Spinal cord (tissue), 10 donors: ENCODE measurements at places on chromosomes 7 and 10.
A peak's percentile ranks its signal among the peaks of the same experiment; 100 is the strongest.

DNA sequence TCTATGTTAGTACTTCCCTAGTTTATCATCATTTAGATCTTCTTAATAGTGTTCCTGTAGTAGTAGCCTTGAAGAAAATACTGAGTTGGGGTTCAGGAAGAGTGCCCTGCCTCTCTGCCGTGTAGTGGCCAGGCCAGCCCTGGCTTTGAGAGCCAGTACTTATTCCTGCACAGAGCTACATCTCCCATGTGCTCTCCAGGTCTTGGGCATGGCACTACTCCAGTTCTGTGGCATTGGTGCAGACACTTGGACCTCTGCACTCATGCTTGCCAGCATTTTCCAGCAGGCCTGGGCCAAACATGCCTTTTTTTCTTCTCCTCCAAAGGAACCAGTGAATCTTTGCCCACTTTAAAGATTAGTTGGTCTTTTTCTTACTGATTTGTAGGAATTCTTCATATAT, 5.3 kb downstream of the GNG11 start:
- DNase-seq, result no peak

DNA sequence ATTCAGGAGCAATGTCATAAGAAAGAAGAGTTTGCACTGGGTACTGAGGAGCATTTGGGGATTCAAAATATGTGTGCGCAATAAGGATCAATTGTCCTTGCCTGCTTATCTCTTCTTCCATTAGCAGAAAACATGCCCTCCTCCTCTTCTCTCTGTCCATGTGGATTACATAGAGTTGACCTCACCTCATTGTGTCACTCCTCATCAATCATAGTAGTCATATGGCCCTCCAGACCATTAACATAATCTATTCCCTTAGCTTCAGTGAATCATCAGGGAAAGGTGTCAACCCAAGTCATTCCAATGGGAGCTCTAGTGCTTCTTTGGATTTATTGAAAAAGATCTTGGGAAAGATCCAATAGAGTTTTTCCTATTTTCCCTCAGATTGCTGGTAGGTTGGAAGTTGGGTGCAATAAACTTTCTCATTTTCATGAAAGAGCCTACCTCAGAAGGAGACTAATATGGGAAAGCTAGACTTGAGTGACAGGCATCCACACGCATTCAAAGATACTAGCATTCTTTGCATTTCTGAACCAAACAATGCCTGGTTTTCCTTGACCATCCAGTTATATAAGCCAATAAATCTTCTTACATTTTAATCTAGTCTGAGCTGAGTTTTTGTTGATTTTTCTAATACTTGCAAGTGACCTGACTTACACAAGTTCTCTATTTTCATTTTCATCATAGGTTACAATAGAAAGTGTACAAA, 71.5 kb upstream of the FAM13C start:
- no peak for DNase-seq

DNA sequence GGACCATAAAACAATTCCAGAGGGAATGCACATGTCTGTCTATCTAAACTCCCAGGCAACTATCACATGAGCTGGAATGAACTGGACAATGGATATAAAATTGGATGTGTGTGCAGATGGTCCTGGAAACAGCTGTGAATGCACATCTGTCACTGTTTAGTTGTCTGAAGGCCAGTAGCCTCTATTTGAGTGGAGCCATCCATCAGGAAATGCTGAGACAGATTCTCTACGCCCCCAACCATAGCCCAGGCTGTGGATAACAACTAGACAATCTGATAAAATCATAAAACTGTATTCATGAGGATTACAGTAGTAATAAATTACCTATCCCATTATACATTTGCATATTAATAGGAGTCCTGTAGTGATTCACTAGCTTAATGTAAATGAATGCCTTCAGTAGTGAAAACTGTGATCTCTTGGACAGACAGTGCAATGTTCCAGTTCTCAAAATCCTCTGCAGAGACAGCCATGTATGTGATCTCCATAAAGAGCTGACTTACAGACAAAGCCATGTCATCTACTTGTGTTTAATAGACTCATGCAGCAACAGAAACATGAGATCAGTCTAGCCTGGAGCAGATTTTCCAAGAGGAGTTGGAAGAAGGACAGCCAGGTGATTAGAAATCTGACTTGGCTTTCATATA, 907.6 kb downstream of the KCNMA1 start:
- DNase-seq, result no peak

DNA sequence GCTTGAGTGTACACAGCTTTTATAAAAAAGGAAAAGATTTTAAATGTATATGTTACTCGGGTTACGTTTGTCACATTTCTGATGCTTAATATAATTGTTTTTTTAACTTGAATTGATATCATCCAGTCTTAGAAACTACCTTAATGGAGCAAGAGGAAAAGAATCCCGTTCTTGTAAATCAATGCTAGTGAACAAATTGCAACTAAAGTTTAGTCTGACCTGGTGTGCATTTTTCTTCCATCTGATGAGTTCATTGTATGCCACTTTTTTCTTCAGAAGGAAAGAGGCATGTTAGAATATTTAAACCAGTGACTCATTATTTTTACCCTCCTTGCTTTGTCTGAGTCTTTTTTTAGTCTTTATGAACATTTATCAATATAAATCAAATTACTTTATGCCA, 34.7 kb downstream of the NET1 start:
- no peak for DNase-seq

DNA sequence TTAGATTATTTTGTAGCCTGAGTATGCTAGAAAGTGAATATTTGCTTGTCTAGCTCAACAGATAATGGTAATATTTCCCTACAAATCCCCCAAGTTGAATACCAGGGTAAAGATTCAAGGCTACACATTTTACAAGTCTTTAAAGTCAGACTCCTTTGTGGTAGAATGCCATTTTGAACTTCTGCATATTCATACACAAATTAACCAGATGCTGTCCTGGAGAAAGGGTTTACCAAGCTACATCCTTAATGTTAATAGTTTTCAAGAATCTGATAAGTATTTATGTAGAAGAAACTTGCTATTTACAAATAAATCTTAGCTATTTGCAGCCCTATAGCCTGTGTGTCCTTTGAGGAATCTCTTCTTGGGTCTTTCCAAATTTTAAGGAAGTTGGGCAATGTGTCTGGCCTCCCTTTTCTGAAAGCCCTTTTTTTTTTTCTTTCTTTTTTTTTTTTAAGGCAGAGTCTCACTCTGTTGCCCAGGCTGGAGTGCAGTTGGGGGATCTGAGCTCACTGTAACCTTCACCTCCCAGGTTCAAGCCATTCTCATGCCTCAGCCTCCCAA, 82.6 kb downstream of the CPEB3 start:
- DNase-seq, result no peak

GRCh38 chr7:44180631-44181030, 8.6 kb downstream of the GCK start:
- DNase-seq, result no peak

DNA sequence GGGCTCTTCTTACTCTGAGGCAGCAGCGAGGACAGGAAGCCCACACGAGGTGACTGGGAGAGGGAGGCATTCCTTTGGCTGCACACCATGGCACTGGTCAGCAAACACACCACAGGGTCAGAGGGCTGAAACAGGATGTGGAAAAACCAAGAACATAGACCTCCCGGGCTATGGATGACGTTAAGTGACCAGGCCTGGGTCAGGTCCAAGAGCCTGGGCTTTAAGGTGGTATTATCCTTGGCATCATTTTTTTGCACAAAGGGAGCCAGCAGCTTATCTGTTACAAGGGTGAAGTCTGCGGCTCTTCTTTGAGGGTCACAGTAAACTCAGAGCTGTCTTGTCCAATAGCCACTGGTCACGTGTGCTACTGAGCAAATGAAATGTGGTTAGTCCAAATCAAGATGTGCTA, 7.0 kb downstream of the WDR91 start:
- DNase-seq, result no peak

DNA sequence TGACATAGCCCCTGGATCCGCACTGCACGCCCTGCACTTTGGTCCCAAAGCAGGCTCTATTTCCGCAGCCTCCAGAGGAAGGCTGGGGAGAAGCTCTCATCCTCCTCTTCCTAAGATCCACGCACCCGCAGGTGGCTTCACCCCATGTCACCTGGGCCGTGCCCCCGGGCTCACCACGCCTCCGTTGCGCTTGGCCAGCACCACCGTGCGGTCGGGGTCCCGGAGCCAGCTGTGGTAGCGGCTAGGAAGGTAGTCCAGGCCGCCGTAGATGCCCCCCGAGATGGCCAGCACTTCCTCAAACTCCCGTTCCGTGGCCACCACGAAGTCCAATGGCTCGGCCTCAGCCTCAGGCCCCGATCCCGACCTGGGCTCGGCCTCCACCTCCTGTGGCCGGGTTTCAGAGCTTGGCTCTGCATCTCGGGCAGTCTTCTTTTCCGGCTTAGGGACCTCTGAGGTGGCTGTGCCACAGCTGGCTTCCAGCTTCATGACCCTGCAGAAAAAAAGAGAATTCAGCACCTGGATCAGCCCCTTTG, 5.7 kb downstream of the NAT16 start:
- DNase-seq, result no peak

GRCh38 chr7:45917658-45918057, 3.4 kb downstream of the IGFBP3 start:
- peak; percentile 50 for DNase-seq

- DNase-seq, result no peak
Measured at GRCh38 chr10:31686599-31686998, 242.0 kb downstream of the ARHGAP12 start.

DNA sequence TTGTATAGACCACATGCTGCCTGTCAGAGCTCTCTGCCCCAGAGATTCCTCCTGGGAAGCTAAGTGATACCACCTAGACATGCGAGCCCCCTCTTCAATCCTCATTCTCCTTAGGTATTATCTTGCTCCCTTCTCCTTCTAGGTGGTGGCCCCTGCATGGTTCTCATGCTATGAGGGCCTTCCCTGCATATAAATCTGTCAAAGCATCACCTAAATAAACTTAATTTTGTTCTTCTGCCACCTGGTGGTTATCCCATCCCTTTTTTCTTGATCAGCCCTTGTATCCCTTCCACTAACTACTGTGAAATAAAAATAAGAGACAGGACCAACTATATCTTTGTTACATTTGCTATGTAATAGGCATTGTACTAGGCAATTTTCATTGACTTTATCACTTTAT, 242.1 kb downstream of the CDC14C start:
- DNase-seq, result no peak

- DNase-seq, result no peak
Measured at GRCh38 chr10:3438606-3439005, 266.0 kb upstream of the PITRM1 start.

DNA sequence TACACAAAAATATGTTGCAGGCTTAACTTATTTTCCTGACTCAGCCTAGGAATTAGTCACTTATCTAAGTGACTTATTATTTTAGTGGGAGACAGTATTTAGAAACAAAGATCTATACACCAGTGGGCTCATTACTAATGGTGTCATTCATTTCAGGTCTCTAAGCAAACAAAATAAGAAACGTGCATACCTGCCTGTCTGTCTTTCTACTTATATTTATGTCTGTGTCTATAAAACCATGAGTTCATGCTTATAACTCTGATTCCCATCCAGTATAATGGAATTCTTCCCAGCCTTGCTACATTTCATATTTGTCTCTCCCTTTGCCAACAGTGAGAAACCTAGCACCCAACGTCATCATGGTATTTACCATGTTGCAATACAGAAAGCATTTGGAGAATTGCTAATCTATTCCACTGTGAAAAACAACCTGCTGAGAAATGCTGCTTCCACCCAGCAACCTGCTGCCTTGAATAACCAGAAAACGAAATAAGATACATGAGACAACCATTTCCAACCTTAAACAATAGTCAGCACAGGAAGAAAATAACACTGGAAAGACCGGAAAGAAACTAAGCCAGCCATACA, 501.0 kb downstream of the GLRX3 start:
- DNase-seq, result peak; percentile 58

DNA sequence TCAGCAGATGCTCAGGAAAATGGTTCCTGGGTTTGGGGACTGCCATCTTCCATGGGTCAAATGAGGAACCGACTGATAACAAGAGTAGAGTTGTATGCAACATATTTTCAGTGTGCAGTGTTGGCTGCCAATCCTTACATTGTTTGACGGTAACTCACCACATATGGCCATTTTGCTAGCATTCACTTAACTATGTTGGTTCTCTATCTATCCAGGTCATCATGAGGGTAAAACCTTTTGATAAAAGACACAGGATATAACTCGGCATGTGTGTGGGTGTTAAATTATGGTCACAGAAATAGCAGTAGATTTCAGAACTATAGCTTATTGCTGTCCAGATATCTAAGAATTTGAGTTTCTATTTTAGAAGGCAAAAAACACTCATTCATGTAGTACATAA, 140.7 kb upstream of the AOAH start:
- no peak for DNase-seq

DNA sequence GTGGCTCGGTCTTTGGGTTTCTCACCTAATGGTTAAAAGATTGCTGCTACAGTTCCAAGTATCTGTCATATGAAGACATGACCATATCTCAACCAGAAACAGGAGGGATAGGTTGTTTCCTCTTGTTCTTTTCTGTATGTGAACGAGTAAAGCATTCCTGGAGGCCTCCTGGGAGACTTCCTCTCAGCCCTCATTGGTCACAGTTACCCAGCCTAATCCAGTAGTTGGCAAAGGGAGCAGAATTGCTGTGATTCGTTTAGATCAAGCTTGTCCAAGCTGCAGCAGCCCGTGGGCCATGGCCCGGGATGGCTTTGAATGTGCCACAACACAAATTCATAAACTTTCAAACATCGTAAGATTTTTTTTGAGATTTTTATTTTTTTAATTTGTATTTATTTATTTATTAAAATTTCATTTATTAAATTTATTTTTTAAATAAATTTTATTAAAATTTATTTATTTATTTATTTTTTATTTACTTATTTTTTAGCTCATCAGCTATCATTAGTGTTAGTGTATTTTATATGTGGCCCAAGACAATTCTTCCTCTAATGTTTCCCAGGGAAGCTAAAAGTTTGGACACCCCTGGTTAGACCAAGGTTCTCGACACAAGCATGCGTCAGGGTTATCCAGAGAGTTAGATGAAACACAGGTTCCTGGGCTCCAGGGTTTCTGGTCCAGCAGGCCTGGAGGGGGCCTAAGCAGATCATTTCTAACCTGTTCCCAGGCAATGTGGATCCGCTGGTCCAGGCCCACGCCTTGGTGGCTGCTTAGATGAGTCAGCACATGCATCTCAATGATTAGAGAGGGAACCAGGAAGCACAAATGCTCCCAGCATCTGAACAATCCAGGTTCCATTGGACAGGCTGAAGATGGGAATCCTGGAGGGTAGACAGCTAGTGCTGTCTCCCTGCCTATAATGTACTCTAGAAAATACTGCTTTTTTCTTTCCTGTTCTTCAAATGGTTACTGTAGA, 25.6 kb downstream of the CDC123 start:
- no peak for DNase-seq

DNA sequence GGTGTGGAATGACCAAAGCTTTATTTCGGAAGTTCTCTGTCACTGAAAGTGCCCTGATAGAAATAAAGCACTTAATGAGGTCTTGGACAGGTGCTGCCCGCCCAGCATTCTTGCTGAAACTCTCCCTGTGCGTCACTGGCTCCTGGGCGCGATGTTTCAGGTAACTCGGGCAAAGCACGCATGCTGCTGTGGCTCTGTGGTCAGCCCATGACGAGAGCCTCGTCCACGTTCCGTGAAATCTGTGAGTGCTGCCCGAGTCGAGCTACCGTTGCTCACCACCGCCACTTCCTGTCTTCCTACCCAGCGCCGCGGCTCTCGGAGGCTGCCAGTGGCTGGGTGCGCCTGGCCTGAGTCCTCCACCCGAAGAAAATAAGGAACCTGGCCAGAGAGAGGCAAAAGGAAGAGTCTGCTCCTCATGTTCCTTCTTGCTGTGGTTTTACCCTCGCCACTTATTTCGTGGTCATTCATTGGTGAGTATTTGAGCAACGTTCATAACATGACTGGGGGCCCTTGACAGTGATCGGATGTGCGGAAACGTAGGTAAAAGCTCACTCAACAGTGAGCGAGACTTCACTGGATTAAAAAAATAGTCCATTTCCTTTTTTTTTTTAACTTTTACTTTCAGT, 95.5 kb downstream of the MAP3K8 start:
- DNase-seq, result no peak
